ENCODE measurements at places on chromosomes 2 and 18. TPM values are rescaled to one million over a fixed set of nuclear protein-coding genes. Genes with fewer than 3 reads are reported as not detected.

Gene SCN9A
- polyA plus RNA-seq = 2.8 TPM

Gene C2orf80
- not detected for polyA plus RNA-seq

Gene KCNJ3
- polyA plus RNA-seq = not detected

Gene IL1R1
- polyA plus RNA-seq = 13.6 TPM

Gene CYS1
- 12.3 TPM for polyA plus RNA-seq

Gene UGT1A8
- not detected for polyA plus RNA-seq

Gene SERPINB3
- not detected for polyA plus RNA-seq

Gene SPP2
- polyA plus RNA-seq = not detected

Gene PSMD1
- 94.3 TPM for polyA plus RNA-seq

Gene PLCD4
- polyA plus RNA-seq = 52.2 TPM

Gene ASPRV1
- 4.6 TPM for polyA plus RNA-seq

Gene NEU4
- polyA plus RNA-seq = 3.2 TPM

Gene OXER1
- polyA plus RNA-seq = 4.9 TPM

Gene GPAT2
- polyA plus RNA-seq = 1.9 TPM

Gene CWC22
- 19.1 TPM for polyA plus RNA-seq

Gene ID2
- 24.6 TPM for polyA plus RNA-seq

Gene SIX3
- polyA plus RNA-seq = not detected

Gene MOCOS
- 0.15 TPM for polyA plus RNA-seq

Gene MARCHF4
- 0.05 TPM for polyA plus RNA-seq

Gene CHRNA1
- 177 TPM for polyA plus RNA-seq

Gene VIT
- polyA plus RNA-seq = 3.6 TPM

Gene SERPINE2
- 119 TPM for polyA plus RNA-seq

Gene MROH2A
- polyA plus RNA-seq = not detected

Gene DPP4
- polyA plus RNA-seq = not detected

Gene SEPTIN10
- 80.2 TPM for polyA plus RNA-seq

Gene SP140
- polyA plus RNA-seq = 0.30 TPM

Gene CAPN14
- 0.13 TPM for polyA plus RNA-seq

Gene TFPI
- polyA plus RNA-seq = not detected

Gene MBOAT2
- polyA plus RNA-seq = 62.3 TPM

Gene RBM44
- 1.3 TPM for polyA plus RNA-seq

Gene FAM237A
- polyA plus RNA-seq = not detected

Gene CYP27A1
- 25.6 TPM for polyA plus RNA-seq

Gene SIX2
- 5.2 TPM for polyA plus RNA-seq

Gene NYAP2
- not detected for polyA plus RNA-seq

Gene POTEC
- polyA plus RNA-seq = not detected

Gene LIMS4
- polyA plus RNA-seq = 4.1 TPM
